ENCODE measurements at places on chromosomes 3 and 15.

- DNase-seq = no peak
Observed at GRCh38 chr15:80241508-80241907, 10.5 kb downstream of the CTXND1 start.

DNA sequence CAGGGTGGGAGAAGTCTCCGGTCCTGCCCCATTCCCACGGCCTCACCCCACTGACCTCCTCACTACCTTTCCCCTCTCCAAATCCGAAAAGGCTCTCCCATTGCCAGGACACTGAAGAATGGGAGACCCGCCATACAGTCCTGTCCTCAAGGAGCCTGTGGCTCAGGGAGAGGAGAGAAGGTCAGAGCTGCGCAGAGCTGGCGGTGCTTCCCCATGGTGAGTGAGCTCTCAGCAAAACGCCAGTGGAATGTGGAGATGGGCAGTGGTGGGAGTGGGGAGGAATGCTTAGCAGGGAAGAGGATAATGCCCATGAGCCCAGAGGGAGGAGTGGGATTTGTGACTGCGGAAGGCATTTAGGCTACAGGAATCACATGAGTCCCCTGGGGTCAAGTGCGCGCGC, 20.1 kb downstream of the FAM43A start:
- no peak for DNase-seq

GRCh38 chr3:105347625-105348302, 18.9 kb upstream of the ALCAM start:
- no peak for DNase-seq

DNA sequence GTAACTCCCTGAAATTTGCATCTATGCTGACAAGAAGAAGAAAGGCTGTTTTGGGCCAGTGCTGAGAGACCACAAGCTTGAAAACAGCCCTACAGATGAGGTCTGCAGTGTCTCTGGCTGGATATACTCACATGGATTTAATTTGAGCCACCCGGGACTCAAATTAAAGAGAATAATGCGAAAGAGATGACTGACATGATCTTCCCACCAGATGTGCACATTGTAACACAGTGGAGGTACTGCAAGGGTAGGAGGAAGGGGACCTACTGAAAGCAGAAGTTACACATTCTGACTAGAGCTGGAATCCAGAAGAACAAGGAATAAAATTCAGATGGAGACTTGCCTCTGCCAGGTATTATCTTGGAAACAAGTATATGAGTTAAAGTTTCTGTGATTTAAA, 728.3 kb upstream of the SGO1 start:
- DNase-seq = peak; percentile 25

DNA sequence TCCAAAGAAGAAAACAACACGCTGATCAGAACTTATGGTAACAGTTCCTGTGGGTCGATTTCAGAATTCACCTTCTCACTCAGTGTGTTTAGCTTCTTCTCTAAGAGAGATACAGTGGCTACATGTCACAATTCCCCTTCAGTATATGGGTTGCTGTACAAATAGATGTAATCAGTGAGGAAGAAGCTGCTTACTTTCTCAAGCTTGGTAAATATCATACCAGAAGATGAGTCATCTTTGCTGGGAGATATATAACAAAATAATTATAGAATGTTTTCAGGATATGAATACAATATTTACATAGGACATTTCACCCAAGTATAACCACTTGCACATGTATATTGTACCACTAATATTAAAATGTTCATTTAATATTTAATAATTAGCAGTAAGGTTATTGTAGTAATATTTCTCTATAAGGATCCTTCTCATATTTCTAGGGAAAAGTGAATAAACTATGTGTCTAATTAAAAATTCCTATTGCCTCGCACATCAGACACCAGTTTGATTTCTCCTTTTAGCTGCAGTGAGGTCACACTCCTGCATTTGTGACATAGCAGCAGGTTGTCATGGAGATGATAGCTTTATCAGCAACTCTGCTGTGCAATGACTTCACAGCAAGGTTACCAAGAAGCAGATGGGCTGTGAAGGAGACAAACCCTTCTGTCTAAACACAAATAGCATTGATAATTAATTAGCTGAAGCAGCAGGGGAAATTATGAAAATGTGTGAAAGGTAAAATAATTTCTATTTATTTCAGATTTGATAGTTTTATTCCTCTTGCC, 211.4 kb downstream of the TUSC7 start:
- no peak for DNase-seq

DNA sequence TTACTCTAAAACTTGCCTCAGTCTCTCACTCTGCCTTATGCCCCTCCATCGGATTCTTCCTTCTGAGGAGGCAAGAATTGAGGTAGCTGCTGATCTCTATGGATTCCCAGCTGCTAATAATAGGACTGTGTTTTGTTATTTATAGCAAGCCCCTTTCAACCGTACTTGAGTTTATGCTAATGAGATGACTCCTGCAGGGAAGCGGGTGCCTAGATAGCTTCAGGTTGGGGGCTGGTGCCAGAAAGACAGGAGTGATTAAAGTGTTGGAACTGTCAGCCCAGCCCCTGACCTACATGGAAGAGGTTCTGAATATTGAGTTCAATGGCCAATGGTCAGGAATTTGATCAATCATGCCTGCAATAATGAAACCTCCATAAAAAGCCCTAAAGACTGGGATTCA, 21.8 kb upstream of the LIMD1 start:
- no peak for DNase-seq

- DNase-seq = no peak
Observed at GRCh38 chr15:72824112-72824511, 40.6 kb upstream of the ADPGK start.

DNA sequence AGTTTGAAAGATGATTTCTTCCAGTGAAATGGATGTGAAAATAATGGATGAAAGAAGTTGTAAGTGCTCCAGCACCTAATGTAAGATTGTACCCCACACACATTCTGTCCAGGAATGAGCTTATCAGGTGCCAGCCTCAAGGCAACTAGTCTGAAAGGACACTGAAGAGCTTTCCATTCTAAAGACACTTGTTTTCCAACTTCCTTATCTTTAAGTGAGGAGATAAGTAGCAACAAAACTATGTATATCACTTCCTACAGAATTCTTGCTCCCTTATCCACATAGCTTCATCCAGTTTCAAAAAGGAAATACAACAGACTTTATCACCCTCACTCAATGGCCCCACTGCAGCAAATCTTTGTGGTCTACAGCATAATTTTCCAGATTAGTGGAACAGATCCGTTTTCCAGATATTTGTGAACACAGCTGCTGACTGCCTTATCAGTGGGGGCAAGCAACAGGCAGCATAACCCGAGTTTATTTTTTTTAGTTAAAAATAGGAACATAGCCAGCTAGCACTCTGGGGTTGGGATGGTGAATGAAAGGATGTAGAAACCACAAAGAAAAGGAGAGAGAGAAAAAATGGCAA, 60.6 kb downstream of the CD200R1L start:
- peak; percentile 82 for DNase-seq

DNA sequence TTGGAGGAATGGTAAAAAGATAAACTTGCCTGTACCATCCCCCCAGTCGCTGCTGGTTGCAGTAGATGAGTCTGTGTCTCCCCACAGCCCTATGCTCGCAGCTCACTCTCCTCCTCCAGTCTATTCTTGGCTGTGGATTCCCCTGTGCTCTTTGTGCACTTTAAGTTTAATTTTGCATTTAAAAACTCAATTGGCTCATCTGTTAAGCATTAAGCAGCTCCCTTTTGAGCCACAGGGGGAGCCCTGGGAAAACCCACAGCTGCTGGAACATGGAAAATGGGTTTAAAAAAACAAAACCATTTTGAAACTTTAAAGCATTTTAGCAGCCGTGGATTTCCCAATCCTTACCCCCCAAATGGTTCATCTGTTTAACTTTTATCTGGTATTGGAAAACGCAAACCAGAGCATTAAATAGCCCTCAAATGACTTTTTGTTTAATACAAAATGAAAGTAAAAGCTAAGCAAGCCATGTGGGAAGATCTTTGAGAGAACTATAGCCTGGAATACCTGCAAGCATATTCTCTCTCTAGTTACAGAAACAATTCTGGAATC, 536.9 kb downstream of the ZIC1 start:
- peak; percentile 98 for DNase-seq

DNA sequence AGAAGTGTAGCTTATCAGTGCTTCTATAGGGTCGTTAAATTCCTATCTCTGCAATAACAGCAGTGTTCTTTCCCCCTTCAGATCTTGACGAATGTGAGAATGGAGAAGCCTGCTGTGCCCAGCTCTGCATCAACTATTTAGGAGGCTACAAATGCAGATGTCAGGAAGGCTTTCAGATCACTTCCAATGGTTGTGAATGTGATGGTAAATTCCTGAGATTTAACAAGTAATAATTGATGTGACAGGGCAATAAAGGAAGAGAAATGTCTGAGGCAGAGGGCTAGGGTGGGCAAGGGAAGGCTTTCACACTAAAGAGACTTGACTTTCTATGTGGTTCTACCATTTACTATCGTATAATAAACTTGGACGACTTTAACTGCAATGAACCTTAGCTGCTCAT, 711.7 kb upstream of the GOLIM4 start:
- DNase-seq = no peak

- DNase-seq = no peak
Observed at GRCh38 chr3:42367903-42368302, 42.5 kb downstream of the LYZL4 start.

DNA sequence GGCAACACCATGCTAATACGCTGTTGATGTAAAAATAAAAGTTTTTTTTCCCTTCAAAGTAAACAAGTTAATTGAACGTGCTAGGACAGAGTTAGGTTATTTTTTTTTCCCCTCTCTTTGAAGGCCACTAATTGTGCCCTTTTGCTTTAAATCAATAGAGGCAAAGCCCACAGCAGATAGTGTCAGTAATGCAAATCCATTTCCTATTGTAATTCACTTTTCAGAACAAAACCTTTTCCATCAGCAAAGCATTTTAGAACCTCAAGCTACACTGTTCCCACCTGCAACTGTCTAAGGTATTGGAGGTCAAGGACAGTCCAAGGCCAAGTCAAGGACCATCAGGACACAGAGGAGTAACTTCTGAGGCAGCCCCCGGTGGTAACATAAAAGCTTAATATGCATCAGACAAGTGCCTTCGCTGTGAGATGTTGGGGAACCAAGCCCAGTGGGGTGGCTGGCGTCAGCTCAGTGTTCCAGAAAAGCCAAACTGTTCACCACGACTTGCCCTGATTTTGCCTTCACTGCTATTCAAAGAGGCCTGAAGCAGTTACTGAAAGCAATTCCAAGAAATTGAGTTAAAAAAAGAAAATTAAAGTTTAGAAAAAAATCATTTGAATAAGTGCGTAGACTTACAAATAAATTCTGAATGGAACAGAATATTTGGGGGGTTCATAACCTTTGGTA, 65.8 kb upstream of the ICE2 start:
- no peak for DNase-seq

DNA sequence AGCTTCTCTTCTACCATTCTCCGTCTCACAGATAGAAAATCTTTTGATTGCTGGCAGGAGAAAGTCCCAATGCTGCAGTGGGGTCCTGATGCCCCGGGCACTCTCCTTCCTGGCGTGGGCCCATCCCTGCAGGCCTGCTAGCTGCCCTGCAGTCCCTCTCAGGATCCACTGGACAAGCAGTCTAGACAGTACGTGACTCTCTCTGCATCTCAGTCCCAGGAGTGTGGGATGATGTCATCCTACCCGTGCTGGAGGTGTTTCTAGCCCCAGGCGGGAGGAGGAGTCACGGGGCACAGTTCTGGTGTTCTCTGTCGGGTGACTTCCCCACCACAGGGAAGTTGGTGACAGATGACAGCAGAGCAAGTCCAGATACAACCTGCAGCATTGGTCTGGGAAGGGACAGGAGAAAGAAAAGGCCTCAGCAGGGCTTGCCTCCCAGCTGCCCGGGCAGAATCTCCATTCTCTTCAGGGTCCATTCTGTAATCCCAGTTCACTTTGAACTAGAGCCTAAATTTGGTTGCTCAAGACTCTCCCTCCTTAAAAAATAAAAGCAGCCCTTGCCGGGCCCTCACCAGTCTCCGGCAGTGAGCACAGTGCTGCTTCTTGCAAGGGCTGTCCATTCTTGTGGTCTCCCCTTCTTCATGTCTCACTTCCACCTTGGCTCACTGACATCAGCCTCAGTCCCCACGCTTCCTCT, 30.6 kb downstream of the SLC28A1 start:
- DNase-seq = peak; percentile 92

GRCh38 chr3:196639483-196640296, at the start of gene NRROS:
Gene NRROS, plus strand, starts transcription at chr3:196639694. Its CDS starts 14,846 bp downstream, at chr3:196654540.
- DNase-seq = peak; percentile 17

GRCh38 chr15:69847625-69848024, 250.1 kb downstream of the TLE3 start:
- DNase-seq = no peak

DNA sequence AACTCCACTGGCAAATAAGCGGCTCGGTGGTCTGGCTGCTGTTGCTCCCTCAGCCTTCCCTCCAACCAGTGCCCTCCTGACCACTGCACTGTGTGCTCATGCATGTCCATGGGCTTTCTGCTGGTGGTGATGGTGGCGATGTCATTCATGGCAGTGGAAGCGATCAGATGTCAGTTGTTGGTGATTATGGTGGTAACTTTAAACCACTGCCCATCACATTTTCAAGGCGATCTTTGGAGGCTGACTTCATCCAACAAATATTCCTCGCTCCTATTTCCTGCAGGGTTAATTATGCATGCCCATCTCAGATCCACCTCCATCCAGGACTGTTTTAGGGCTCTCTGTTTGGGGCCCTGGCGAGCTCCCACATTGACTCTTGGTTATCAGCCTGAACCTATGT, 13.4 kb upstream of the HCN4 start:
- DNase-seq = no peak

GRCh38 chr3:61250784-61251173, 473 bp downstream of the FHIT start:
- peak; percentile 3 for DNase-seq

DNA sequence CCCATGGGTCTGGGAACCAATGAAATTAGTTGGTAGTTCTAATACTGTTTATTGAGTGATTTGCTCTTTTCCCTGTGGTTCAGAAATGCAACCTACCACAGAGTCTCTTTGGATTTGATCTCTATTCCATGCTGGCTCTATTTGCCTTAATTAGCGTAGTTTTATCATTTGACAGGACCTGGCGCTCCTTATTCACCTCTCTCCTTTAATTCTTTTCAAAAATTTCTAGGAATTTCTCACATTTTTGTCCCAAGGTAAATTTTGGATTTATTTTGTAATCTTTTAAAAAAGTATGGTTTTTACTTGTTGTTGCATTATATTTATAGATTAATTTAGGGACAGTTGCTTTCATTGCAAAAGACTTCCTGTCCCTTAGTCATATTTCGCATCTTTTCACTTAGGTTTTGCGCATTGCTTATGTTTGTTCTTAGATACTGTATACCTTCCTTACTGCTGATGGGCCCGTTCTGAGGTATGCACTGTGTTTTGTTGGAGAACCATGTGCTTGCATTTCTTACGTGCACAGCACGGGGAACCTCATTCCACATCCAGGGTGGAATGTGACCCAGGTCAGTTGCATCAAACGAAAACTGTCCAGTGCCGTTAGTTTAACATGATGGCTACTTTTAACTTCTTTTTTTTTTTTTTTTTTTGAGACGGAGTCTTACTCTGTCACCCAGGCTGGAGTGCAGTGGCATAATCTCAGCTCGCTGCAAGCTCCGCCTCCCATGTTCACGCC, 27.0 kb downstream of the SENP5 start:
- DNase-seq = no peak

- DNase-seq = no peak
Observed at GRCh38 chr3:18510947-18511346, 85.8 kb upstream of the SATB1 start.

GRCh38 chr15:85439996-85440395, 59.6 kb downstream of the AKAP13 start:
- no peak for DNase-seq
